Activated CD8-positive, alpha-beta memory T cell treated with anti-CD3 and anti-CD28 coated beads, Interleukin-2, amount 50 U/mL, for 4 hours (primary cell): ENCODE measurements at places on chromosomes 3 and 15.

DNA sequence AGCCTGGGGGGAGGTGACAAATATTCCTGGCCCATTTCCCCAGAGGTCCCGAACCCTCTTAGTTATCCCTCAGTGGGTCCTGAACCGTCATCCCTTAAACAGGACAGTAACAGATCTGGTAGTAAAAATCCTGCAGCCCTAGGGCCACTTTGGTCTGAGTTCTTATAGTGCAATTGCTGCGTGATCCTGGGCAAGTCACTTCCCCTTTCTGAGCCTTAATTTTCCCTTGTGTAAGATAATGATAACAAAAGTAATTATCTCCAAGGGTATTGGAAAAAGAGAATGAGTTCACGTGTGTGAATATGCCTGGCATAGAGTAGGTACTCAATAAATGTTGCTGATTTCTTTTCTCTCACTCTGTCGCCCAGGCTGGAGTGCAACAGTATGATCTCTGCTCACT, 2.9 kb upstream of the JAGN1 start:
- DNase-seq = no peak

DNA sequence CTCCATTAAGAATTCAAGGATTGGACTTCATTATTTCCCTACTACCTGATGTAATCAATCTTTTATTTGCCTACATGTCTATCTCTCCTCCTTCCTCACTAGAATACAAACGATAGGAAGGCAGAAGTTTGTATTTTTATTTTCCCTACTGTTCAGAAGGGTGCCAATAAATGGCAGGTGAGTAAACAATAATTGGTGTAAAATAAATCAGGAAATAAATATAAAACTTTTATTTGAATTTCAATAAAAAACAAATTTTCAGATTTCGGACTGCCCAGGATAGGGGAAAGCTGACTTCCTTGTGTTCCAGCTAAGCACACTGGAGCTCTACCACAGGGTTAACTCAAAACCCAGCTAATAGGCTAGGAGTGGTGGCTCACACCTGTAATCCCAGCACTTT, 636.3 kb upstream of the BCHE start:
- DNase-seq = no peak

DNA sequence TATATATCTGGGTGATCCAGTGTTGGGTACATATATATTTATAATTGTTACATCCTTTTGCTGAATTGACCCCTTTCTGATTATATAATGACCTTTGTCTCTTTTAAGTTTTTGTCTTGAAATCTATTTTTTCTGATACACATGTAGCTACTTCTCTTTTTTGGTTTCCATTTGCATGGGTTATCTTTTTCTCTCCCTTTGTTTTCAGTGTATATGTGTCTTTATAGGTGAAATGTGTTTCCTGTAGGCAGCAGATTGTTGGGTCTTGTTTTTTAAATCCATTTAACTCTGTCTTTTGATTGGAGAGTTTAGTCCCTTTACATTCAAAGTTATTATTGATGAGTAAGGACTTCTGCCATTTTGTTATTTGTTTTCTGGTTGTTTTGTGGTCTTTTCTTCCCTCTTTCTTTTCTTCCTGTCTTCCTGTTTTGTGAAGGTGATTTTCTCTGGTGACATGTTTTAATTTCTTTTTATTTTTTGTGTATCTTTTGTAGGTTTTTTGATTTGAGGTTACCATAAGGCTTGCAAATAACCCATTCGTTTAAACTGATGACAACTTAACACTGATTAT, 56.8 kb downstream of the STARD9 start:
- no peak for DNase-seq

DNA sequence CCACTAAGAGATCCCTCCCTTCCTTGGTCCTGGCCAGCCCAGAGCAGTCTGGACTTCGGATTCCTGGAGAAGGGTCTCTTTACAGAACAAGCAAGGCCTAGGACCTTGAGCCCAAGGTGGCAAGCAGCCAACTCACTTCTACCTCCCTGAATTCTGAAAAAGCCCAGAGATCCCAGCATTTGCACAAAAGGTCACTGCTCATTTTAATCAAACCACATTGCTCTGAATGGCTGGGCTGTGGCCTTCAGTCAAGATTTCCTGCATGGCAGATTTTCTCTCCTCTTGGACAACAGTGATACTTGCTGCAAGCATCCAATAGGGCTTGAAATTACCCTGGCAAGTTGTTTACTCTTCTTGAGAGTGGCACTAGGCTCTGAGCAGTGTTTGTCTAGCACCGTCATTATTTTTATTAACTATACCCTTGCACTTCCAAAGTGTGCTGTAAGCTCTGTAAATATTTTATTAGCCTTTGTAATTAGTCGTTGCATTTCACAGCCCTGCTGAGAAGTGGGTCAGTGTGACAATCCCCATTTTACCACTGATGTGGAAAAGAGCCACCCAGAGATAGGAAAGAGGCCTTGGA, 274.7 kb upstream of the CTNNB1 start:
- no peak for DNase-seq

- DNase-seq = no peak
These were observed 82.3 kb upstream of the OCA2 start for GRCh38 chr15:28181366-28181765.

DNA sequence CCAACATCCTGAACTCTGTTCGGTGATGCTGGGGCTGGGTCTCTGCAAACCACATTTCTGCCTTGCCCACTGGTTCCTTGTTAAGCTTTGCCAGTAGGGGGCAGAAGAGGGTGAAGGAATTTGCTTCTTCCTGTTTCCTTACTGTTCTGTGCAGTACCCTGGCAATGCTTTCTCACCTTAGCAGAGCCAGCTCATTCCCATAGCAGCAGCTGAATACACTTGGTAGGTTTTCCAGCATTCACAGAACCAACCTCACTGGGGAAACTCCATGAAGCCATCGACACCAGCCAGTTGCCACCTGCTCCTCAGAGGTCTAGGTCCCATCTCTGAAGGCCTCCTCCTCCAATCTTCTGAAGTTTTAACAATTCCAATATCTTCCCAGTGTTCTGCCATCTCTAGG, 308.4 kb downstream of the PDCD6IP start:
- DNase-seq = no peak

DNA sequence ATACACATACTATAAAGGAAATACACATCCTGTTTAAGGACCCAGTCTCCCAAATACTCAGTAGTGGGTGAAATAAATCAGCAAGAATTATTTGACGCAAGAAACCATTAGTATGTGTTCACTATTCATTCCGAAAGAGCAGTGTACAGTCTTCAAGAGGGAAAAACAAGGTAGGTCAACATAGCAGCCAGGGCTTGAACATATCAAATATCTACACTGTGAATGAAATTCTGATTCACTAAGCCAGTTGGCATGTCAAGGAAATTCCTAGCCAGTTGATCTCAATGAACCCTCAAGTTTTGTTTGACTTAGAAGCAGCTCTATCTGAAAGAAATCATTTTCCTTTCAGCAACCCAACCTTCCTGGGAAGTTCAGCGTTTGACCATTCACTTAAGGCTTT, 99.0 kb downstream of the CNTN3 start:
- no peak for DNase-seq

GRCh38 chr3:101810022-101810418, 31.0 kb downstream of the NXPE3 start:
- no peak for DNase-seq

DNA sequence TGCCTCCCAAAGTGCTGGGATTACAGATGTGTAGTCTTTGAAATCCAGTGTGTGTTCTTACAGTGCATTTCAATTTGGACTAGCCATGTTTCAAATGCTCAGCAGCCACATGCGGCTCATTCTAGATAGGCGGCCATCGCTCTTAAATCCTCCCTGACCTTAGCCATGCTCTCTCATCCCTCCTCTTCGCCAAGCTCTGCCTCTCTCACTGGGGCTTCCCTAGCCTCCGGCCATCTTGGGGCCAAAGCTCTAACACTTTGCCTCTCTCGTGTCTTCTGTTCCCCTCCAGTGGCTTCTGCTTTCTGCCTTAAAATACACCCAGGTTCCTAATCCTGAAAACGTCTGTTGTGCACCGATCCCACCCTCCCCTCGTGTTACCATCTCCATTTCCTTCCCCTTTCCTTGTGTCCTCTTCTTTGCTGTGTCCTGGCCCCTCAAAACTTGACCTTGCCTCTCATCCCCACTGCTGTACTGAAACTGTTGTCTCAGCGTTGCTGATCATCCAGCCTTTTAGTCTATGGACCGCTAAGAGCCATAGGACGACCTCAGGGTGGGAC, 1.4 kb upstream of the GHRL start:
- DNase-seq = no peak

- DNase-seq = no peak
These were observed 36.9 kb upstream of the PIAS1 start for GRCh38 chr15:68017201-68017600.

- DNase-seq = no peak
These were observed 46.1 kb downstream of the MCTP2 start for GRCh38 chr15:94277485-94277884.

DNA sequence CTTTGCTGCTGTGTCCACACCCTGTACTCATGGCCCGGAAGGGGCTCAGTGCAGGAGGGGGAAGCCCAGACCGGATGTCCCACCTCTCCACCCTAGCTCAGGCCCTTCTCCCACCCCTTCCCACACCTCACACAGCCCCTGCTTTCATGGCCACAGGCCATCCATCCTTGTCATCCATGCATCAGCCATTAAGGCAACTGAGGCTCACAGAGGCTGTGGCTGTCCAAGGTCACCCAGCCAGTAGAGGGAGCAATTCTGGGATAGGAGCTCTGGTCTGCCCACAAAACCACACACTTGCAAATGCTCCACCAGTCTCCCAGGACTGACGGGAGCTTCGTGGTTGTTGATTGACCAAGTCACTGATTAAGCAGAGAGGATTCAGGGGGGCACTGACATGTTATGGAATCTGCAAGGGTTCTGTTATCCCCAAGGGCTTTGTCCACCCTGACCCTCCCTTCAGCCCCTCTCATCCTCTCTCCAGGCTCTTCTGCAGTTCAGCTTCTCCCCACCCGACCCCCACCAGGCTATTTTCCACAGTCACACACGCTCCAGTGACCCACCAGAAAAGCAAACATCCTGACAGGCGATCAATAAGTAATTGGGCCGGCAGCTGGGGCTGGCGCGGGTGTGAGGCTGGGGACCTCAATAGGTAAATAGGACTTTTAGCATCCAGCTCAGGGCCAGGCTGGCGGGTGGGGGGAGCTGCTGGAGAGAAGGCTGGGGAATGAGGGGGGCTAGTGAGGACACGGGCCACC, 15.1 kb downstream of the LINGO1 start:
- no peak for DNase-seq

GRCh38 chr3:85003479-85003878, 44.7 kb downstream of the CADM2 start:
- no peak for DNase-seq

DNA sequence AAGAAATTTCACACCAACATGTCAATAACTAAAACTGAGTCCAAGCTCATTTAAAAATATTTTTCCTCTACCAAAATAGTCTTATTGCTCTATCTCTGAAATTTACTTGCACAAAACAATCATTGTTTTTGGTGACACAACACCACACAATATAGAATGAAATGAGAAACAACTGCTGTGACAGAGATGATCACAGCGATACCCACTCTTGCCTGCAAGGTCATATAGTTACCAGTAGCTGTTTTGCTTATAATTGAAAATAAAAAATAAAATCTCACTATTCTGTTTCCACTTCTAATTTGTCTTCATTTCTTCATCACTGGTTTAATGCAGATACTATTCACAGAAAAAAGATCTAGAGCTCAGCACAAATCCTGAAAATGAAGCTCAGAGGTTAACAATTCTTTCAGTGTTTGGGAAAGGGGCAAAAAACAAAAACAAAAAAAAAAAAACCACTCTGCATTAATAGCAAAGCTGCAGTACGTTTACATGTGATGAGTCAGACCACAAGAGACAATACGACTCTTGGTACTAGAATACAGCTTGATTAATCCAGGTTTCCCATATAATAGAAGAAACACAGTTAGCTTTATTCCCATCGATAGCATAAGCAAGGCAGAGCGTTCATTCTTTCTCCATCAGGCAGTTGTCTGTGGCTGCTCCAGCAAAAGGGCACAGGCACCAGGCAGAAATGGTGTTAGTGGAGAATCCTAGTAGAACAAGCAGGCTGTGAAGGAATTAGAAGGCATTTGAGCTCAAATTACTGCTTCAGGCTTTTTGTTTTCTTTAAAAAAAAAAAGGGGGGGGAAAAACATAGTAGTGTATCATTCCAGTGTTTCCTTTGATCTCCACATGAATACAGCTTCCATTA, 773 bp downstream of the ANKRD28 start:
- DNase-seq = no peak

GRCh38 chr3:168524129-168524528, 428.4 kb upstream of the GOLIM4 start:
- no peak for DNase-seq

GRCh38 chr15:85625166-85625830, 169.4 kb downstream of the KLHL25 start:
- no peak for DNase-seq

DNA sequence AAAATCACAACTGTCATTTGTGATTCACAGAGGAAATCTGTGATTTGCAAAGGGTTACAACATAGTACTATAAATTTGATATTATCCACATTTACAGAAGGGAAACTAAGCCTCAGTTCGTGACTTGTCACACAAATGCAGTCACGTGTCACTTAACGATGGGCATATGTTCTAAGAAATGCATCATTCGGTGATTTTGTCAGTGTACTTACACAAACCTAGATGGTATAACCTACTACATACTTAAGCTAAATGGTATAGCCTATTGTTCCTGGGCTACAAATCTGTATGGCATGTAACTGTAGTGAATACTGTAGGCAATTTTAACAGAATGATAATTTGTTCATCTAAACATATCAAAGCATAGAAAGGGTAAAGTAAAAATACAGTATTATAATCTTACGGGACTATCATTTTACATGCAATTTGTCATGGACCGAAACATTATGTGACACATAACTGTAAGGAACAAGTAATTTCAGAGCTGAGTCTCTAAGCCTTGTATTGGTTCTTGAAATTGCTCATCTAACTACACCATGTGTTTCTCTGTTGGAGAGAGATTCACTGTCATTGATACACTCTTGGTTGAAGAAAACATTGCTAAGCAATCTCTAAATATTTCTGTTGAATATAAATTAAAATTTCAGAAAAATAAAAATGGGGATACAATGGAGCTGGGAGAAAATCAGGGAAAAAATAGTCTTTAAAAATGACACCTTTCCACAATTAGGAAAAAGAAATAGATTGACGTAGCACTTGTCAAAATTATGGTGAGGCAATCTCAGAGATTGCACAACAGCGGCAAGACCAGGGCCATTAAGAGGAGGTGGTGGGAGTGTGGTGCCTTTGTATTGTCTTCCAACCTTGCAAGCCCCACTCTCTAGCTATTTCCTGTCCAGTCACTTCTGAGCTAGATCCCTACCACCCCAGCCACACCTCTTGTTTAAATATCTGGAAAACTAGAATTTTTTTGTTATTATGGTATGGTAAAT, 645.8 kb upstream of the TBL1XR1 start:
- no peak for DNase-seq

GRCh38 chr3:16548721-16549120, 35.2 kb upstream of the RFTN1 start:
- DNase-seq = no peak
